ENCODE measurements at places on chromosomes 1 and 21. TPM values are rescaled to one million over a fixed set of nuclear protein-coding genes. Genes with fewer than 3 reads are reported as not detected.

RNU1-2 gene
- under 0.01 TPM for total RNA-seq

- peaks cover 37% of the 10 kb centered on the region for H3K36me3 ChIP-seq
- no peak for DNase-seq
- peaks cover 2% of the 10 kb centered on the region for H3K4me1 ChIP-seq
These were observed 7.3 kb downstream of the IPO13 start for GRCh38 chr1:43954036-43954435.

- peaks cover 72% of the 10 kb centered on the region for H3K36me3 ChIP-seq
- no peak overlapping the region for H3K4me3 ChIP-seq
- no peak overlapping the region for H3K27ac ChIP-seq
- peaks cover 8% of the 10 kb centered on the region for H3K4me1 ChIP-seq
These were observed 64.7 kb downstream of the PRRC2C start for GRCh38 chr1:171550050-171550449.

DNA sequence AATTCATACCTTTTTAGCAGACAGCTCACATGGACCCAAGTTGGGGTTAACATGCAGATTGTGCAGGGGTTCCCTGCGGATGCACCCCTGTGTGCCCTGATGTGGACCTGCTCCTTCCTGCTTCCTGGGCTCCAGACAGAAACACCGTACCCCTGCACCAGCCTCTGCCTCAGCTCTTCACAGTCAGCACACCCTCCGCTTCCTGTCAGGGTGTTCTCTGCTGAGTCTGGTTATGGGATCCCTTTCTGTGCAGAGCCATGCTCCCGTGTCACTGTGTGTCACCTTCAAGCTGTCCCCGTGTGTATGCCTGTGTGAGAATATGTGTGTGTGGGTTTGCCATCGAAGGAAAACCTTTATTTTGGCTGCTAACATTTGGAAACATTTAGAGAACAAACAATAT, 48.7 kb upstream of the KCNJ15 start:
- H3K27me3 ChIP-seq, result peaks cover 36% of the 10 kb centered on the region
- H3K36me3 ChIP-seq, result no peaks in the 10 kb centered on the region
- H3K27ac ChIP-seq, result no peak overlapping the region
- no peak for DNase-seq

- H3K27ac ChIP-seq, result no peak overlapping the region
- peaks cover 16% of the 10 kb centered on the region for H3K4me1 ChIP-seq
- H3K36me3 ChIP-seq, result no peaks in the 10 kb centered on the region
These were observed 18.1 kb upstream of the SHE start for GRCh38 chr1:154520333-154520732.

DNA sequence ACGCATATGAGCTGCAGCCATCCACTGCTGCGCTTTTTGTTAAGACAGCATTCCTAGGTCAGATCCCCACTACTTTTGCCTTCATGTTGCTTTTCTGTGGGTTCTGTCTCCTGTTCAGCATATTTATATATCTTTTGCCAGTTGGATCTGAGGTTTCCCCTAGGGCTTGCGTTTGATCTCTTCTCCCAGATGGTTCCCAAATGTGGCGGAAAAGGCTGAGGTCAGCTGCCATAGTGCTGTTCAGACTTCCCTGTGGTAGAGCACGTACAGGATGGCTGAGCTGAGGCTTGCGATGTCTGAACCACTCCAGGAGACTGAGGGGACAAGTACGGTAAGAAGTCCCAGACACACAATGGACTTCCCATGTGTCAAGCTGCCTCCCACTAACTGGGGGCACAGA, 39.8 kb downstream of the COL6A1 start:
- H3K4me3 ChIP-seq, result no peak overlapping the region
- DNase-seq, result no peak
- peak overlapping the region; percentile 60 for H3K27ac ChIP-seq
- no peaks in the 10 kb centered on the region for H3K4me1 ChIP-seq

GRCh38 chr1:224592636-224593582, 23.2 kb upstream of the CNIH3 start:
- H3K4me3 ChIP-seq, result no peak overlapping the region
- H3K27ac ChIP-seq, result no peak overlapping the region
- DNase-seq, result no peak
- peaks cover 4% of the 10 kb centered on the region for H3K4me1 ChIP-seq

DNA sequence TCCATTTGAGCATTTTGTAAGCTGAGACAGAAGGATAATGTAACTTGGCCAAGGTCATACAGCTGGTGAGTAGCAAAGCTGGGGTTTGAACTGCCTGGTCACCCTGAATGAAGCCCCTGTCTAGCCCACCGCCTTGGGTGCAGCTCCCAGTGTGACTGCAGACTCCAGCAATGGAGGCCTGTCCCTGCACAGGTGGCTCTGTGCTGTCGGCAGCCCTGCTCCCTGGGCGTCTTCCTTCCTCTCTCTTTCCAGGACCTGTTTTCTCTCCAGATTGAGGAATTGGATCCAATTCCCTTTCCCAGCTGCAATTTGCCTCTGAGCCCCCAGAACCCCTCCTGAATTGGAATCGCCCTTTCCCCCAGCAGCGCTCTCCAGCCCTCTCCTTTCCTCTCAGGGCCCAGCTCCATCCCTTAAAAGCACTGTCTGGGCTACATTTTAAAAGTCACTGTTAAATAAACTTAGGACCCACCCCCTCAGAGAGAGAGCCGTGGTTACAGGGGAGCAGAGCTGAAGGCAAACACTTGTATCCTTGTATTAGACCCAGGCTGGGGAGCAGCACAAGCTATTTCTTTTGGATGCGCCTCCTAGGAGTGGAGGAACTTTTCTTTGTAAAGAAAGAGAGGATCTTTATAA, 161.4 kb upstream of the LMO4 start:
- no peak overlapping the region for H3K4me3 ChIP-seq
- no peaks in the 10 kb centered on the region for H3K4me1 ChIP-seq
- no peaks in the 10 kb centered on the region for H3K36me3 ChIP-seq

DNA sequence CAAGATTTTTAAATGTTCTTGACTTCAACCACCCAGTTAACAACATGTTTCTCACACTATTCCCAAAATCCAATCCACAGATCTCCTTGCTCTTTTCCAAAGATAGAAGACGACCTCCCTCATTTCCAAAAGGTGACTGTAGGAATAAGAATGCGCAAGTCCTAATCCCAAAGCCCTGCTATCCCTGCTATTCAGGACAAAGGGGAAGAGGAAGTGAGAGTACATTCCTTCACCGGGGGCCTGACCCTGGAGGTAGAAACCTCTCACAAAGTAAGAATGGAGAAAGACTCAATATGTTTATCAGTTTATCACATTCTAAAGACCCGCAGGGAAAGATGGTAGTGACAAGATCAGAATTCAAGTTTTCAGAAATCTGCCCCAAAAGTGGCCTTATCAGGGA, 55.7 kb downstream of the PLEKHA6 start:
- H3K27me3 ChIP-seq, result no peaks in the 10 kb centered on the region
- no peak overlapping the region for H3K27ac ChIP-seq
- DNase-seq, result no peak
- H3K4me1 ChIP-seq, result peaks cover 47% of the 10 kb centered on the region
- H3K4me3 ChIP-seq, result no peak overlapping the region

GRCh38 chr21:44259082-44259705, 2.5 kb downstream of the DNMT3L start:
- H3K27ac ChIP-seq, result no peak overlapping the region
- H3K4me3 ChIP-seq, result no peak overlapping the region
- peaks cover 1% of the 10 kb centered on the region for H3K27me3 ChIP-seq
- DNase-seq, result no peak
- no peaks in the 10 kb centered on the region for H3K36me3 ChIP-seq
- H3K4me1 ChIP-seq, result peaks cover 3% of the 10 kb centered on the region

DNA sequence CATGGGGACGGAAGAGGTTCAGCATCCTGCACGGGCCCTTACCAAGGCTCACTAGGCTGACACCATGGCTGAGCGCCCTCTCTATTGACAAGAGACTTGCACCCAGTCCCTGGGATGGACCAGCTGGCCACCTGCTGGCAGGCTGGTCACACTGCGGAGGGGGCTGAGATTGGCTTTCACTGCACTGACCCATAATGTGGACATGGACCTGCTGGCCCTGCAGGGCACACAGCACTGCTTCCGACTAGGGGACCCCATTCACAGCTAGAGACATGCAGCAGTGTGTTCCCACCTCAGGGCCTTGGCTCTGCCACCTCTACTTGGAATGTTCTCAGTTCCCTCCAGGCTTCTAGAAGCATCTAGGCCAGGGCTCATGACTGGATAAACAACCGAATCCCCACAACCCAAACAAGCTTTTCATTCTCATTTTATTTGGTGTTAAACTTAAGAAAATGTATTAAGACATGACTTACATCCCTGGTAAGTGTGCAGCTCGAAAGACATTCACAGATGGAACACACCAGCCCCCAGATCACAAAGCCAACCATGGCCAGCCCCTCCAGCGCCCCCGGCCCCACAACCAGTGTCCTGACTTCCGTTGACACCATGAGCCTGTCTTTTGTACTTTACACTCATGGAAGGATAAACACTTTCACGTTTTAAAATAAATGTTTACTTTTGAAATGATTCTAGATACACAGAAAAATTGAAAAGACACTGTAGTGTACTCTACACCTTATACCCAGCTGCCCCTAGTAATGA, 9.3 kb upstream of the SRARP start:
- H3K4me3 ChIP-seq, result no peak overlapping the region
- H3K27ac ChIP-seq, result no peak overlapping the region
- H3K27me3 ChIP-seq, result no peaks in the 10 kb centered on the region
- no peaks in the 10 kb centered on the region for H3K36me3 ChIP-seq

DNA sequence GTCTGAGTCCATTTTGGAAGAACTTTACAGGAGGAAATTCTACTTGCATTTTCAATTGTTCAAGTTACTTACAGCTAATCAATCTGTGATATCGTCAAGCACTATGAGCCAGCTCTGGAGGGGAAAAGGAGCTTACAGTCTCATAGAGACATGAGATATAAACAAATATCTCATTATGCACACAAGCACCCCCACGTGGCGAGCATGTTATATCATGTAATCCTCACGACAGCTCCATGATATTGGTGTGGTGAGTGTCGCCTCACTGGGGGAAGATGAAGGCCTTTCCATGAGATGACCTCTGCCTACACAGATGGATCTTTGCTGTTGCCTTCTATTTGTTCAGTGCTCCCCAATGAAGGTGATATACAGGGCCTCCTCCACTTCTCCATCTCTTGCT, 34.6 kb downstream of the TNR start:
- peaks cover 3% of the 10 kb centered on the region for H3K27me3 ChIP-seq
- H3K27ac ChIP-seq, result no peak overlapping the region
- DNase-seq, result no peak
- H3K36me3 ChIP-seq, result no peaks in the 10 kb centered on the region
- no peaks in the 10 kb centered on the region for H3K4me1 ChIP-seq
- H3K4me3 ChIP-seq, result no peak overlapping the region

DNA sequence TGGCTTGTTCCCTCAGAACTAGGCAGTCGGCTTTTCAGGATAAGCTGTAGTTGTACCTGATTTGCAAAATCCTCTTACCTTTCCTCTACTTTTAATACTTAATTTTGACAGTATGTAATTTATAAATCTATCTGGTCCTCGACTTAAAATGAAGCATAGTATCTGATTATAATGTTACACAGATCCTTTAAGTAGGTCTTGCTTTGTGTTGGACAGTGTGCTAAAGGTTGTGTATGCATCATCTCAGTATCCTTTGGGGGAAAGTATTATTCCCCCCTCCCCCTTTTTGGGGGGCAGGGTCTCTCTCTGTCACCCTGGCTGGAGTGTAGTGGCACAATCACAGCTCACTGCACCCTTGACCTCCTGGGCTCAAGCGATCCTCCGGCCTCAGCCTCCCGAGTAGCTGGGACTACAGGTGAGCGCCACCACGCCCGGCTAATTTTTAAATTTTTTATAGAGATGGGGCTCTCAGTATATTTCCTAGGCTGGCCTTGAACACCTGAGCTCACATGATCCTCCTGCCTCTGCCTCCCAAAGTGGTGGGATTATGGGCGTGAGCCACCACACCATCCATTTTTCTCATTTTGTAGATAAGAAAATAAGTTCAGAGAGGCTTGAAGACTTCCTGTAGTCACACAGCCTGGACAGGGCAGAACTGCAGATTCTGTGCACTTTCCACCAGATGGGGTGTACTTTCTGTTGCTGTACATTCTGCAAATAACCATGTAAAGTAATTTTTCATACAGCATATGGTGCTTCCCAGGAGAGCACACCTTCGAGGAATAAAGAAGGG, 791 bp upstream of the STX6 start:
- peak overlapping the region; percentile 74 for H3K4me3 ChIP-seq
- H3K27ac ChIP-seq, result peak overlapping the region; percentile 95
- no peaks in the 10 kb centered on the region for H3K36me3 ChIP-seq
- H3K4me1 ChIP-seq, result peaks cover 33% of the 10 kb centered on the region
- H3K27me3 ChIP-seq, result no peaks in the 10 kb centered on the region

SAMSN1 gene
- 1.9 TPM for total RNA-seq

S100A8 gene
- total RNA-seq, result 5.7 TPM

DNA sequence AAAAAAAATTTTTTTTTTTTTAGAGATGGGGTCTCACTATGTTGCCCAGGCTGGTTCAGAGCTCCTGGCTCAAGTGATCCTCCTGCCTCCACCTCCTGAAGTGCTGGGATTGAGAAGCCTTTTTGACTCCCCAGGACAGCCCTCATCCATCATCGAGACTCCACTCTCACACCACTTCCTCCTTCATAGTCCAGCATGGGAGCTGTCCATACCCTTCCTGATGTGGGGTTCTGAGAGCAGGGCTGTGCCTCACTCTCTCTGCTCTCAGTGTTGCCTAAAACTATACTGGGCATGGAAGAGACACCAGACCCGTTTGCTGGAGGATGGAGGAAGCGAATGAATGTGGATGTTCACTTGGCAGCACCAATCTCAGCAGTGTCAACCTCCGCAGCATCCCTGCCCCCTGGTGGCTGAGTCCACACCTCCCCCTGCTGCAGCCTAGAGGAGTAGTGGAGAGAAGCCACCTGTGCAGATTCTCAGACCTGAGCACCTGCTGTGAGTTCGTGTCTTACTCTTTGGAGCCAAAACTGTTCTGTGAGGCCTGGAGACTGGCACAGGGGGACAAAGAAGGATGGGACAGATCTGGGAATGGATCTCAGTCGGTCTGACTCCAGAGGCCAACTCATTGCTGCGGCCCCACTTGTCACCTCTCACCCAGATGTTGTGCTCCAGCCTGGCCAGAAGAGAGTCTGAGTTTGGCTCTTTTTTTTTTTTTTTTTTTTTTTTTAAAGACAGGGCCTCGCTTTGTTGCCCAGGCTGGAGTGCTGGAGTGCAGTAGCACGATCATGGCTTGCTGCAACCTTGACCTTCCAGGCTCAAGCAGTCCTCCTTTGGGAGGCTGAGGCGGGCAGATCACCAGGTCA, 17.7 kb downstream of the TINAGL1 start:
- H3K27me3 ChIP-seq, result no peaks in the 10 kb centered on the region
- DNase-seq, result no peak
- H3K4me3 ChIP-seq, result no peak overlapping the region
- H3K27ac ChIP-seq, result no peak overlapping the region
- peaks cover 6% of the 10 kb centered on the region for H3K4me1 ChIP-seq
- H3K36me3 ChIP-seq, result no peaks in the 10 kb centered on the region

CHIA gene
- not detected for total RNA-seq

DNA sequence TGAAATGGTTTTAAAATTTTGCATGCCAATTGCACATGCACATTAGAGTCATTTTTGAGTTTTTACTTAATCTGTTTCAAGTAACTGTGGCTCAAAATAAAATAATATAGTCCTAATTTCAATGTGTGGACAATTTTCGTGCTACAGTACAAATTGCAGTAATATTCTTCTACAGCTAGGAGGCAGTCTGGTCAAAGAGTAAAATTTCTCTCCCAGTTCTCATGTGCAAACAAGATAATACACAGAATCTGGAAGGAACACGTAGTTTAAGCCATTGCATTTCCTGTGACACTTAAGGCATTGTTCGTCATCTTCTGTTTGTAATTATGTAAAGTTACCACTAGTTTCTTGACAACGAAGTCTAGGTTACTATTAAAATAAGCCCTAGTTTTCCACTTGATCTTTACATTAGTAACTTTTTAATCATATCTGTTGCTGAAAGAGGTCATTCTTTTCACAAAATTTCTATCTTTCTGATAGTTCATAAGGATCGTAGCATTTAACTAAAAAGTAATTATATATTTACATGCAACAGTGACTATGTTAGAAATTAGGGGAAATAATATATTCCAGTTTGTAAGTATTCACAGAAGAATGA, 28.9 kb downstream of the ODR4 start:
- H3K4me1 ChIP-seq, result no peaks in the 10 kb centered on the region
- H3K4me3 ChIP-seq, result no peak overlapping the region
- H3K27me3 ChIP-seq, result no peaks in the 10 kb centered on the region
- peaks cover 63% of the 10 kb centered on the region for H3K36me3 ChIP-seq

Measured in suprapubic skin (tissue), 4 donors.